RPMI8226 (cell line): ENCODE measurements at places on chromosomes 5 and 9.
A peak's percentile ranks its signal among the peaks of the same experiment; 100 is the strongest.

GRCh38 chr5:162248107-162248713 lies 180.6 kb downstream of the GABRG2 start:
- DNase-seq = peak; percentile 13

GRCh38 chr5:111472096-111472495 lies 40.2 kb downstream of the STARD4 start:
- no peak for DNase-seq

DNA sequence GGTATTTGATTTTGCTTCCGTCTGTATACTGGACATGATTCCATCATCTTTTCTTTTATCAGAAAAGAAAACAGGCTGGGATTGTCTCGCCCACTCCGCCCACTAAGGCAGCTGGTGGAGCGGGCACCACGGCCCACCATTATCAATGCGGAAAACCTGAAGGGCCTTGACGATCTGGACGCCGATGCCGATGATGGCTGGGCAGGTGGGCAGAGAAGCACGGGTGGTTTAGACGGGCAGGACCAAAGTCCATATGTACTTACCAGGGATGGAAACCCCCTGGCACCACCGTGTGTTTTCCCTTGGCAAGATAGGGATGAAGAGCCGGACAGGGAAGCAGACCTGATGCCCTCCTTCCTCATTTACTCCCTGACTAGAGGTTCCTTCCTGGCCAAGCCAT lies 53.7 kb downstream of the PRRC2B start:
- DNase-seq = no peak

GRCh38 chr5:168424594-168425323 lies 61.5 kb upstream of the RARS1 start:
- DNase-seq = no peak

DNA sequence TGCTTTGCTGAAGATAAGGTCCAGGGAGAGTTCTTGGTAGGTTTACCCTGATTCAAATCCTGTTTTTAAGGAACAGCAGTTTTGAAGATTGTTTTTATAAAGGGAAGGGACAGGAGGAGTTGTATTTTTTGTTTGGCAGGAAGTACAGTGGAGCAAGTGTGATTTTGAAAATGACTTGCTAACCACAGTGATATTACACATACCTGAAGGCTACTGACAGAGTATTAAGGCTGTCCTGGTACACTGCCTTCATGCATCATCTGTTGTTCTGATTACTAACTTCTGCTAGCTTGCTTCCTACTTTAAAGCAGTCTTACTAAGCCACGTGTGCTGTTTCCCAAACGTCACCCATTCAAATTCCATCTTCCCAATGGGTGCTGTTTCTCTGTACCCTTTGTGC lies 559.5 kb upstream of the SGCD start:
- no peak for DNase-seq
